HuH-7.5 (cell line): ENCODE measurements at places on chromosomes 13 and 19.

DNA sequence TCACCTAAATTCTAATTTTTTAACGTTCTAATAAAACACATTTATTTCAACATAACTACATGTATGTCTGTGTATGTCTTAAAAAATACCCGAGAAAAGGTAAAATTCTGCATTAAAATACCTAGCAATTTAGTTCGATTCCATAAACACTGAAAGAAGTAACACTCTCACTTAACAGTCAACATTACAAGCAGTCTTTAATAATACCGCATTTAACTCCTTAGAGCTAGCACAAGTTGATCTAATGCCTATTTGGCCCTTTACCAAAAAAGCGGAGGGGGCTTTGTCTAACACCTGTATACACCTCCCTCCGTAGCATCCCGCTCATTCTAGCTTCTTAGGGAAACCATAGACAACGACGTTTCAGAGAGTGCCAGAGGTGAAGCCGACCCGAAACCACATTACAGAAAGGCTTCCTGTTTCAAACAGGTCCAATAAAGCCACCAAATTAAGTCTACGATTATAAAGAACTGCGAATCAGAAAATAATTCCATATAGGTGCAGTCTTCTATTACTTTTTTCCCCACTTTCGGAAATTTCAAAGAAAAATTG, 1.2 kb downstream of the SPART start:
- no peak for DNase-seq

- no peak for DNase-seq
These were observed 13.8 kb downstream of the TJP3 start for GRCh38 chr19:3721887-3722442.

- no peak for DNase-seq
These were observed 136.5 kb downstream of the RNF17 start for GRCh38 chr13:24900507-24900906.

DNA sequence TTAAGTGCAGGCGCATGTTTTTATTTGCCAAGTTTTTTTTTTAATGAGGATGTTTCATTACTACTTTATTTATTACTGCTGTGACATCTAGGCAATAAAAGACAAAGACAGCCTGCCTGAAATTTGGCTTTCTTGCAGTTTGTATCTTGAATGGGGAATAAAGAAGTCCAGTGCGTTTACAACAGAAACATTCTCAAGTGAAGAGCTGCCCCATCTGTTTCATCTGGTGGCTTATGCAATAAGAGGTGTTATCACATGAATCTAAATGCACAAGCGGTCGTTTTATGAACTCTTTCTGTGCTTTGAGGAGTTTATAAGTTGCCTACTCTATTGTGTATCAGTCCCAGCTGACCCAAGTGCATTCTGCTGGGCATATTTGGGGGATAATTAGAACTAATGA, 12.6 kb upstream of the MAB21L1 start:
- DNase-seq, result no peak

GRCh38 chr13:69291292-69291906, 816.2 kb upstream of the ATXN8OS start:
- no peak for DNase-seq

GRCh38 chr13:69619651-69620050, 488.0 kb upstream of the ATXN8OS start:
- DNase-seq, result no peak

GRCh38 chr13:34030782-34031181, 212.8 kb downstream of the RFC3 start:
- DNase-seq, result no peak
